ENCODE measurements at places on chromosomes 4 and X.

DNA sequence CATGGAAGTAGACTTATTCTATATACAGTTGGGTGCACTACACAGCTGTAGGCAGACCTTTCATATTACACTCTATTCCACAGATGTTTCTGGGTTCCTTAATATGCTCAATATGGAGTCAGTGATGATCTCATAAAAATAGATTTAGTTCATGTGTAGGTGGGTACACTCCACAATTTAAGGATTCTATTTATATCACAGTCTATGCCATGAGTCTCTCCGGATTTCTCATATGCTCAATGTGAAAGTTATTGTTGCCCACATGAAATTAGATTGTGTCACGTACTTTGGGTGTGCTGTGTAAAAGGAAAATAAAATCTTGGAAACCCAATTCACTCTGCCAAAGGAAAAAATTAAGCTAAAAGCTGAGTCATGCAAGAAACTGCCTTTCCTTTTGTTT is 32.5 kb upstream of the TASL start:
- DNase-seq, result no peak

- no peak for DNase-seq
Observed at GRCh38 chrX:111040377-111041017, 55.5 kb upstream of the PAK3 start.

GRCh38 chr4:37665333-37666320 is 20.5 kb downstream of the RELL1 start:
- DNase-seq, result no peak

- no peak for DNase-seq
Observed at GRCh38 chrX:153993079-153993478, 20.5 kb downstream of the TMEM187 start.

DNA sequence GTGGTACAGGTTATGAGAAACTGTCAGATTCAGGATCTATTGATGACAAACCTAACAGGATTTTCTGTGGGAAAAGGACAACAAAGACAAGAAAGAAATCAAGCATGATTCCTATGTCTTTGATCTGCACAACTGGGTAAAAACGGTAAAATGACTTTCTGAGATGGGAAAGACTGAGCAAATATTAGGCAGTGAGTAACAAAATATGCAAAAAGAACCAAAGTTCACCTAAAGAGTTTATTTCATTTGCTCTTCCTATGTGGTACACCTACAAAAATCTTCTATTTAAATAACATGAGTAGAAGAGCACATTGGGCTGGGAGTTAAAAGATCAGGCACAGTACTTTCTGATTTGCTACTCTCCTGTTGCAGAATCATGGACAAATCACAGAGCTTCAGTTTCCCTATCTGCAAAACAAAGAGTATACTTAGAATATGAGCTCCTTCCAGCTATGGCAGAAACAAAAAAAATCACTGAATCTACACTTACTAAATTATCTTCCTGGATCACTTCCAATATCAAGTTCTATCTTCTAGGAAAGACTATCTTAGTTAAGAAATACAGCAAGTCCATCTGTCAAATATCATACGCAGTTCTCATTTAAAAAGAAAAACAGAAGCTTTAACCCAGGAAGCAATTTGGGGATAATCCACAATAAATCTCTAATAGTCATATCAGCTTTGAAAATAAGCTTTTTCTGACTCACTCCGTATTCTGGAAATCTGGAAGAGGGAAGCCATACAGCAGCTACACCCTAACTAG is 37.4 kb downstream of the NFXL1 start:
- DNase-seq, result no peak

DNA sequence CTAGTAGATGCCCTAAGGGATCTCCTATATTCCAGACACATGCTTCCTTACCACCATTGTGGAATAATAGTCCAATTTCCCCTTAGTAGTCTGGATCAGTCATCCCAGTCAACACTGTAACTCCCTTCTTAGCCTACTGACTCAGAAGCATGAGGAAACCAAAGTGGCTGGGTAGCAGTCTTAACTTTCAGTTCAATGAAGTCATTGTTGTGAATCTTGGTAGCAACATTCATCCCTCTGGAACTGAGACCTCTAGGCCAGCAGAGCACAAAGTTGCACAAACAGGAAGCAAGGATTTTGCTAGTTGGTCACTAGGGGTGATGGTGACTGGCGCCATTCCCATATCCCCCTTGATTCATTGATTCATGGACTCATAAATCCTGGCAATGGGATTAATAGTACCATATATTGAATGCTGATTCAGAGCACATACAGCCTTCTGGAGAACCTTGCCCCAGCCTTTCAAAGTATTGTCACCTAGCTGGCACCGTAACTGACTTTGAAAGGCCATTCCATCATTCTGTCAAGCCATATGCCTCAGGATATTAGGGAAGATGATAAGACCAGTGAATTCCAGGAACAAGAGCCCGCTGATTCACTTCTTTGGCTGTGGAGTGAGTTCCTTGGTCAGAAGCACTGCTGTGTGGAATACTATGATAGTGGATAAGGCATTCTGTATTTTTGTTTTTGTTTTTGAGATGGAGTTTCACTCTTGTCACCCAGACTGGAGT is 19.7 kb upstream of the GPAT3 start:
- DNase-seq, result no peak

DNA sequence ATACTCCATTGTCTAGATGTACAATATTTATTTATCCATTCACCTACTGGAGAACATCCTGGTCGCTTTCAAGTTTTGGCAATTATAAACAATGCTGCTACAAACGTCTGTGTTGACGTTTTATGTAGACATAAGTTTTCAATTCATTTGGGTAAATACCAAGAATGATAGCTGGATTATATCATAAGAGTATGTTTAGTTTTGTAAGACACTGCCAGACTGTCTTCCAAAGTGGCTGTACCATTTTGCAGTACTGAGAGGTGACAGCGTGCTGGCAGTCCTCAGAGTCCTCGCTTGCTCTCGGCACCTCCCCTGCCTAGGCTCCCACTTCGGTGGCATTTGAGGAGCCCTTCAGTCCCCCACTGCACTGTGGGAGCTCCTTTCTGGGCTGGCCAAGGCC is 253.3 kb upstream of the INTU start:
- DNase-seq, result no peak

GRCh38 chr4:123785538-123785937 is 388.9 kb downstream of the SPRY1 start:
- DNase-seq, result no peak

GRCh38 chr4:173261052-173261451 is 73.1 kb downstream of the HMGB2 start:
- no peak for DNase-seq

GRCh38 chrX:140507223-140507981 is 2.5 kb upstream of the SOX3 start:
- DNase-seq, result no peak

DNA sequence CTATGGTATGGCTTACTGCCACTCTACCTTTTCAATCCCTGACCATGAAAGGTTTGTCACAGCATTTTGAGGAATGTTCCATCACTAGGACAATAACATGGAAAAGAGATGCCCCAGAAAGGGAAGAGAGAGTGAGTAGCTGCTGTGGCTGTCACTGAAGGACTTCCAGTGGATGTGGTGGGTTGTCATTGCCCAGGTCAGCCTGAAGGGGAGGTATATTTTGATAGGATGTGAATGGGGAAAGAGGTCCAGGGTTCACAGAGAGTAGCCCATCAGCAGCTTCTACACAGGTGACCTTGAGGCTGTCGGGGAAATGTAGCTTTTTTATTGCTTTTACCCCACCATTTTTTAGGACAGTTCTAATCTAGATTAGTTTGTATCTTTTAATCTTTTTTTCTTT is 30.8 kb downstream of the MTM1 start:
- DNase-seq, result no peak

DNA sequence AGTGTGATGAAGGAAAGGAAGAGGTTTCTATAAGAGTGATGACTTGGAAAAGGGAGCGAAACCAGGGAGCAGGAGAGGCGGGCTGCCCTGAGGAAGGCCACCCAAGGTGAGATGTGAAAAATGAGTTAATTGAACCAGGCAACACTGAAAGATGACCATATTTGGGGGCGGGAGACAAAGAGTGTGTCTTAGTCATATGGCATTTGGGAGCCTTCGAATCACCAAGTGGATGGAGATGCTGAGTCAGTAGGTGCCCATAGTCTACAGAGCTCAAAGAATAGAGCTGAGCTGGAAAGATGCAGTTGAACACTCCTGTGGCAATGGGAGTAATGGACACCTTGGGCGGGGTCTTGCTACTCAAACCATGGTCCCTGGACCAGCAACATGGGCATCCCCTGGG is 8.3 kb upstream of the TLR8 start:
- no peak for DNase-seq

- no peak for DNase-seq
Observed at GRCh38 chrX:72713130-72713529, 976 bp downstream of the PHKA1 start.

DNA sequence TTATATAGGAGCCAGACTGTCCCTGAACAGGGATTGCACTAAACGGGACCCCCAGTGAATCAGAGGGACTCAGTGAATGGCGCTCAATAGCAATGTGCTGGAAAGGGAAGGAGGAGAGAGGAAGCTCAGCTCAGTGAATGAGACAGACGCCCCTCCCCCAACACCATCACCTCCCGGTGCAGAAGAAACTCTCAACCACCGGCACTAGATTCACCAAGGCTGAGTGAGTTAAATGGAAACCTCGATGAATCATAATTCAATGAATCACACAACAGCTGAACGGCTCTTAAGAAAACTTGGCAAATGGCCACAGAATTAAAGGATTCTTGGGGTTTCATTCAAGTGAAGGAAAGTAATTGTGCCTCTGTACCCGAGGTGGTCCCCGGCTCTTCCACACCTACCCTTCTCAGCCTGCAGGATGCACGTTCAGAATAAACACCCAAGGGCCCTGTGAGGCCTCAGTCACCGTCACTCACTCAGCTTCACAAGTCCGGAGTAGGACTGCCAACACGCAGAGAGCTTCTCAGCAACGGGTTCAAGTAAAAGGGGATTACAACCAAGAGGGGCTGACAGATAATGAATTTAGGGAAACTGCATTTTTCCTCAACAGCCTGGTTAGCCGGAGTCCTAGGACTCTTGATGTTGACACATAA is 29.3 kb downstream of the CRMP1 start:
- DNase-seq, result no peak

DNA sequence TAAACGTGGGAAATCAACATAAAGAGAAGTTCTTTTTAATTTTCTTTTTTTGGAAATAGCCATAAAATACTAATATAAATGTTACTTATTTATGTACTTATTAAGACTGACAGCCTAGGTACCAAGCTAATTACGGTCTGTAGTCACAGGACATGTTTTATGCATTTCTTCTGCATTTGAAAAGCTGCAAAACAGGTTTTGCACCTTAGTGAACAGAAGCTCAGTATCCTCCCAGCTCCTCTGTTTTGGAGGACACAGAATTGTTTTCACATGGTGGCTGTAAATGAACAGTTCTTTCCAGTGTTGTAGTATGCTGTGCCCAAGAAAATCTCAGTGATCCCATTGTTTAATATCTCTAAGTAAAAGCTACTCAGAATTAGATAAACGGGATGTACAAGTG is 1788.0 kb upstream of the TENM3 start:
- no peak for DNase-seq

GRCh38 chr4:139901531-139902320 is 236.1 kb downstream of the MGST2 start:
- DNase-seq, result no peak

DNA sequence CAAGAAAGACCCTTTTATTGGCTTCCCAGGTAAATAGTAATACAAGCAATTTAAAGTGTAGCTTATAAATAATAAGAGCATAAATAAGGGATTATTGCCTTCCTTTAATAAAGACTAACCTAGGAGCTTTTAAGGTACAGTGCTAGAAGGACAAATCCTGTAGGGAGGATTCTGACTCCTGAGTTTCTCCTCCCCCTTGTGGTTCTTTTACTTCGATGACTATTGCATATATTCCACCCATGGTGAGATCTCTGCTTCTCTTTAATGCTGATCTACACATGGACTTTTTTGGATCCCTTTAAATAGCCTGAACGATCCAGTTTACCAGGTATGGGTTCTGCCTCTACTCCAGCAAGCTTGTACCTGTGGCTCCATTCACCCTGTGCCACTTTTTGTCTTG is 2.5 kb downstream of the GALNT7 start:
- DNase-seq, result no peak

DNA sequence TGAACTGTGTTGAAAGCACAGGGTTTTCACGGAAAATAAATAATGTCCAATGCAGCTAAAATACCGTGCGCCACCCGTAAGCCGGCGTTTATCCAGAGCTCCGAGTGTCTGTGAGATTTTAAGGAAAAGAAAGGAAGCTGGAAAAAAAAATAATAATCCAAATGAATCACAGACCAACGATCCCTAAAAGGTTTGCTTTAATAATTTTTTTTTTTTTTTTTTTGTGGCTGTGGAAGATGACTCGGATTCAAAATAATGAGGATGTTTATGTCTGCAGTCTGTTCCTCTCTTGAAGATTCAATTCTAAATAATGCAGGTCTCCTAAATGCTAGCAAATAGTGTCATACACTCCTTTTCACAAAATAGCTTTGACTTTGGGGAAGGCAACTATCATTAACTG is 84.6 kb upstream of the PPP2R3B start:
- no peak for DNase-seq

DNA sequence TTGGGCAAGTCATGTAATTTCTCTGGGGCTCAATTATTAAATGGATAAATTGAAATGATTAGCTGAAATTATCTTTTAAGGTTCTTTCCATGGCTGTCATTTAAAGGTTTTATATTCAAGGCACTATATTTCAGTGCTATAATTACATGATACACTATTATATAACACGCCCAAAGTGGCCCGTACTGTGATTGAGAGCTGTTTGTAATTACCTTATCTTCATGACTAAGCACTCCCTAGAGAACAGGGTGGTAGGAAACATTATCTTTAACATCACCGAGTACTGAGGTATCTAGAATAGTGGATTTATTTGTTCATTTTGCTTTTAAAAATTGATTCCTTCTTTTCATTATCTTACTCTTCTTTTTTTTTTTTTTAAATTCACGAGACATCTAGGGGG is 79.0 kb downstream of the DIAPH2 start:
- DNase-seq, result no peak

DNA sequence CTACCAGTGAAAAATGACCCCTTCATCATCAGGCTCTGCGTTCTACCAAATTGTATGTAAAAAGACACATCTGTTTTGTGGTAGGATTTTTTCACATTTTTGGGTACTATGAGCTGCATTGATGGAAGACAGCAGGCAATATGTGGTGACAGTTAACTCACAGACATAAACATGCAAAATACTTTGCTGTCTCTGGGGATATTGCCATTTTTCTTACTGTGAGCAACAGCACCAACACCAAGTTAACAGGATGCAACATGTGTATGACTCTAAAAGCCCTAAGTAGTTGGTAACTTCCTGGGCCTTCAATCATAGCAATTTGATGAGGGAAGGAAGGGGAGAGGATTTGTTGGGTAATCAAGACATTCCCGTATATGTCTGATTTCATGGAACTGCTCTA is 56.4 kb upstream of the DRP2 start:
- DNase-seq, result no peak

GRCh38 chr4:82753725-82754410 is 44.7 kb downstream of the SCD5 start:
- no peak for DNase-seq

GRCh38 chr4:30720021-30720660 is at the start of gene PCDH7:
Gene PCDH7 (plus strand): TSS chr4:30720369. CDS start chr4:30721423, 1,054 bp downstream.
- DNase-seq, result peak; percentile 54

GRCh38 chr4:183700407-183700806 is 41.3 kb downstream of the TRAPPC11 start:
- DNase-seq, result no peak
